ENCODE measurements at places on chromosomes 4 and X. TPM values are rescaled to one million over a fixed set of nuclear protein-coding genes. Genes with fewer than 3 reads are reported as not detected.

RNF212 gene
- 14.6 TPM for polyA plus RNA-seq

MAGIX gene
- polyA plus RNA-seq, result 6.0 TPM

WDR44 gene
- polyA plus RNA-seq, result 13.6 TPM

TSPAN6 gene
- polyA plus RNA-seq, result 132 TPM

GPR50 gene
- polyA plus RNA-seq, result not detected

ADH7 gene
- not detected for polyA plus RNA-seq

MAGEA4 gene
- polyA plus RNA-seq, result not detected

TMEM255A gene
- 0.47 TPM for polyA plus RNA-seq

CXCL10 gene
- 3.9 TPM for polyA plus RNA-seq

DHX15 gene
- polyA plus RNA-seq, result 280 TPM

KLHL13 gene
- 78.6 TPM for polyA plus RNA-seq

SLC25A43 gene
- 3.5 TPM for polyA plus RNA-seq

SLC6A14 gene
- 0.46 TPM for polyA plus RNA-seq

SLC30A9 gene
- 124 TPM for polyA plus RNA-seq

QDPR gene
- polyA plus RNA-seq, result 66.9 TPM

ERAS gene
- polyA plus RNA-seq, result 0.16 TPM

USP26 gene
- not detected for polyA plus RNA-seq

NPY1R gene
- 19.6 TPM for polyA plus RNA-seq

- DNase-seq, result no peak
Measured at GRCh38 chr4:123996718-123997510, 600.3 kb downstream of the SPRY1 start.

DNA sequence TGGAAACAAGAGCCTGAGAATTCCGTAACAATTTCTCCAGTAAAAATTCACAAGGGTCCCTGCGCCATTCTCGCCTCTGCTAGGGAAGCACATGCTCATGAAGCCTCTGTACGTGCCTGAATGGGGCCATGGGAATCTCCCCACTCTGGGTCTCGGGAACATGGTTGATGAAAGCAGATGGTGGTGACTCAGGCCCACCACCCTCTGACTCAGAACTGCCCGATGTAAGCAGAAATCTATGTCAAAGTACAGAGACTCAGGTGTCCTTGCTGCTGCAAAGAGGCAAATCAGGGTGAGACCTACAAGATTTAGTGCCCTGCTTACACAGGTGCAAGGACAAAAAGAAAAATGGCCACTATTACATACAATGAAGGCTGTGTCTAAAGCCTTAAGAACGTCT lies 65.0 kb downstream of the SCD5 start:
- DNase-seq, result no peak

GRCh38 chr4:158147151-158147550 lies 25.7 kb downstream of the GASK1B start:
- DNase-seq, result no peak

GRCh38 chr4:80713409-80713808 lies 317.1 kb upstream of the BMP3 start:
- no peak for DNase-seq

GRCh38 chr4:184823014-184823413 lies 2.8 kb downstream of the ACSL1 start:
- no peak for DNase-seq

DNA sequence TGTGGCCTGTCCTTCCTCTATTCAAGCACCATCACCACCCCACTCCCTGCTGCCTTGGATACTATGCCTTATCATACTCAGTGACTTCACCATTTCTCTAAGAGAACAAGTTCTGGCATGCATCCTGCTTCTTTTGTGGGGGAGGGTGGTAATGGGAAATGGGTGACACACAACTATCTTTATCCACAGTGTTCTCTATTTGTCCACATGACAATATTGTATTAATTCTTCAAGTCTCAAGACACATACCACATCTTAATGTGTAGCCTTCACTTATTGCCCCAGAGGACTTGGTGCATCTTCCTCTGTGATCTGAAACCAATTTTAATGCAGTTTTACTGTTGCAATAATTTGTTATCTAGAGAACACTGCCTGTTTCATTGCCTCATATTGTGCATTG lies 29.3 kb upstream of the UGT2B7 start:
- DNase-seq, result no peak

GRCh38 chrX:129793604-129794191 lies 13.9 kb downstream of the SASH3 start:
- no peak for DNase-seq

DNA sequence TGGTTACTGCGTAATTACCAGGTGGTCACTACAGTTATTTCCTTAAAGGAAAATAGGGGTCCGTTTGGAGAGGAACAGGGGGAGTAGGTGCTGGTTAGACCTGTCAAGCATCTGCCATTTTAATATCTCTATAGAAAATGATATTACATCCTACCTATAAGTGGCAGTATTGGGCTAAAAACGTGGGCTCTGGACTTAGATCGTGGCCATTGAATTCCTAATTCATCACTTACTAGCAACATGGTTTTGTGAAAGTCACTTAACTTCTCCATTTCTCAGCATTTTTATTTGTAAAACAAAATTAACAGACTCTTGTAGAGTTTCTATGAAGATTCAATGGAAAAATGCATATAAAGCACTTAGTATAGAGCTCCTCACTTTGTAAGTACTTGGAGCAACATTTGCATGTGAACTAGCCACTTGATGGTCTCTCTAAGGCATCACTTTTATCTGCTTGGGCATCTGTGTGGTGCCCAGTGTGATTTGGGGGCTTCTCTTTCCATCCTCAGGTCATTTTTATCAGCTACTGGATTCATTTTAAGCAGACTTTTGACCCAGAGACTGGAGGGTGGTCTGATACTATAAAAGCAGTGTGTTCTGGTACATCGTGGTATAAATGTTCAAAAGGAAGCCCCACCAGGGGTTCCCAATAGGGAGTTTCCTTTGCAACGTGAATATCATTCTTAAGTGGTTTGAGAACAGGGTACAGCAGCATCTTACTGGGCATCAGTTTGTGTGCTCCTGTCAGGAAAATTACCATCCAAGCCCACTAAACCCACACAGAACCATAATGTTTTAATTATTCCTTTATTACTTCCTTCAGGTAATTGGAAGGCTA lies 42.7 kb upstream of the RASSF6 start:
- no peak for DNase-seq

DNA sequence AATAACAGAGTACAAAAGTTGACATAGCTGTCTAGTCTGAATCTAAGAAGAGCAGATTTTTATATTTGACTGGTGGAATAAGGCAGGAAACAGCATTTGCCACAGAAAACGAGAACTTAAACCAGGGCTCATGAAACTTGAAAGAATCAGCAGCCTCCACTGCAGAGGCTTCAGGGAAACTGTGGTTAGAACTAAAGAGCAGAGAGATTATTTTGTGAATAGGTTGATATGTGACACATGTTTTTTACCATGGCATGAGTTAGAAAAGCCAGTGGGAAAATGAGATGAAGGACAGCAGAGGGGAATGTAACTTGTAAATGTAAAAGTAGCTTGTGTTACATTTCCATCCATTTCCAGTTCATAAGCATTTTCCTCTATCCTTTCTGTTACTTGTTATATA lies 63.7 kb upstream of the CAMK2D start:
- DNase-seq, result no peak

DNA sequence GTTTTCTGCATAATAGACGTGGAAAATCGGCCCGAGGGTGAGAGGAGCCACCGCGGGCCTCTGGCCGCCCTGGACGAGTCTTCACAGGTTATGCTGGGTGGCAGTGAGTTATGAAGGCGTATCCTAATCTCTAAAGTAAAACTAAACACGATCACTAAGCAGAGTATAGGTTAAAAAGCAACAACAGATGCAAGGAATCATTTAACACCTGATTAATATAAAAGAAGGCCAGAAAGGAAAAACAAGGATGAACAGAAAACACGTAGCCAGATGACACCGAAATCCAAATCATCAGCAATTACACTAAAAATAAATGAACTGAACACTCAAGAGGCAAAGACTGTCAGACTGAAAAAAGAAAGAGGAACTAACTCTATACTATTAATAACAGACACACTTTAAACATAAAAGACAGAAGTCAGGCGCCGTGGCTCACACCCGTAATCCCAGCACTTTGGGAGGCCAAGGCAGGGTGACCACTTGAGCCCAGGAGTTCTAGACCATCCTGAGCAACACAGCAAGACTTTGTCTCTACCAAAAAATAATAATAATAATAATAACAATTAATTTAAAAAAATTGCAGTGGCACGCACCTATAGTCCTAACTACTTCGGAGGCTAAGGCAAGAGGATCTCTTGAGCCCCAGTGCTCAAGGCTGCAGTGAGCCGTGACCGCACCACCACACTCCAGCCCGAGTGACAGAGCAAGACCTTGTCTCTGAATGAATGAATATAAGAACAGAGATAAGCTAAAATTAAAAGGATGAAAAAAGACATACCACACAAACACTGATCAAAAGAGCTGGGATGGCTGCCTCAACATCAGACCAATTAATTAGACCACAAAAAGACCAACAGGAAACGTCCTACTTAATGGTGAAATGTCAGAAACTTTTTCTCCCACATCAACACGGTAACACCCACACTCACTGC lies 30.0 kb downstream of the CTBP1 start:
- no peak for DNase-seq

GRCh38 chr4:156763511-156763910 lies 208.1 kb downstream of the PDGFC start:
- no peak for DNase-seq

GRCh38 chr4:153501578-153501977 lies 35.4 kb downstream of the TMEM131L start:
- DNase-seq, result no peak

DNA sequence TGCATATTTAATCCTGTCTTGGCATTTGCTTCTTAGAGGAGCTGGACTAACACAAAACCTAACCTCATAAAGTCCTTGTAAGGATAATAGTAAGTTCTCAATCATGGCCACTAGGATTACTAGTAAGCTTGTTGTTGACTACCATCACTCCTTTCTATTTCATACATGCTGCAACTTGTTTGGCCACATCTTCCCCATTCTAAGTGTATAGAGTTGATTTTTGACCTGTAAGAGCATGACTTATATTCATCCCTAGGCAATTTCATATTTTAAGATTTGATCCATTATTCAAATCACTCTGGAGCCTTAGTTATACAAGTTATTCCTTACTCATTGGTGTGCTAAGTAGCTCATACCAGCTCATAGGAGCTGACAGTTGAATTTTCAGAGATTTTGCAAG lies 109.4 kb downstream of the EFHC2 start:
- DNase-seq, result no peak

- no peak for DNase-seq
Measured at GRCh38 chr4:74466242-74466641, 21.3 kb downstream of the AREG start.

DNA sequence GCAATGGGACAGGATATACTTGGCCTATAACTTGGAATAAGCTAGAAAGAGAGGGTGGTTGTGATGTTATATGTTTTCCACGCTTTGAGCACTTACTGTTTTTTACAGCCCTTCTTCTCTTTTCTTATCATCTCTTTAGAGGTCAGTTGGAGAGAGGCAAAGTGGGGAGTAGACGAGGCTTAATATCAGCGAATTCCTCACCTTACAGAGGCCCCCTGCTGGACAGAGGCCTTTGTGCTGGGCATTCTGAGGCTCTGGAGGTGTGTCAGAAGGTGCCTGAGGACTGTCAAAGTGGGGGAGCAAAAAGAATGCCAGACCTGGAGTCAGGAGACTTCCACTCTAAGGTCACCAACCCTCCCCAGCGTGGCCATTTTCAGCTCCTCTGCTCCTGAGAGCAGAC lies 42.5 kb downstream of the MAMLD1 start:
- no peak for DNase-seq

- DNase-seq, result no peak
Measured at GRCh38 chr4:122313006-122313646, 65.7 kb upstream of the ADAD1 start.

- no peak for DNase-seq
Measured at GRCh38 chrX:47579537-47579936, 2.7 kb upstream of the TIMP1 start.

DNA sequence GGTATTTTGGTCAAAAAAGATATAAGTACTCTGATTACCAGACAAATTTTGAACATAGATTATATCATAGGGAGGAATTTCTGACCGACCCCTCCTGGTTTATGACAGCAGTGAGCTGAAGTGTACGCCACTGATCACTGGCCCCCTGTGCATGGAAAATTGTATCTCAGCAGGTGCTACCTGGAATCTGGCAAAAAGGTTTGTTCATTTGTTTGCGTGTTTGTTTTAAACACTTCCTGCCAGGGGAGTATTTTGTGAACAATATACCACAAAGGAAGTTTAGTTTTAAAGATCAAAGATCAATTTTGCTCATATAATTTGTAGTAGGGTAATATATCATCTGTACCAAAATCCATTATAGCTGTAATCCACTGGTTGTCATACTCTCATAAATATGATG lies 219.7 kb upstream of the TENM3 start:
- DNase-seq, result no peak

- DNase-seq, result no peak
Measured at GRCh38 chr4:56469489-56470210, 2.2 kb downstream of the SRP72 start.

Data from left renal cortex interstitium (tissue), 4 donors.